Progenitor cell of endocrine pancreas (in vitro differentiated cells): ENCODE measurements at places on chromosomes 11 and 22.

DNA sequence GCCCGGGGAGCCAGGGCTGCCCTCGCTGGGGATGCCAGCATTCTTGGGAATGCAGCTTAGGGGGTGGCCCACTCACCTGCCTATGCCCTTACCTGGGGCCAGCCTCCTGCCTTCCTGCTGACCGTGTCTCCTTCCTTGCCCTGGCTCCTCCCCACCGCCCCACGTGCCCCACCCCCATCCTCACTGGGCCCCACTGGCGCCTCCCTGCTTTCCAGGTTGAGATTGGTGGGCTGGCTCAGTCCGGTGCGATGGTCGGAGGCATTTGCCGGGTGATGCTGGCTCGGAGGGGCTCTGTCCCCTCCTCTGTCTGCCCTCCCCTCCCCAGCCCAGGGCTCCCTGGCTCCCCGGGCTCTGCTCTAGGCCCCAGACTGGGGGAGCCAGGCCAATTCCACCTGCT lies 34.1 kb upstream of the GRAMD4 start:
- DNase-seq: no peak

DNA sequence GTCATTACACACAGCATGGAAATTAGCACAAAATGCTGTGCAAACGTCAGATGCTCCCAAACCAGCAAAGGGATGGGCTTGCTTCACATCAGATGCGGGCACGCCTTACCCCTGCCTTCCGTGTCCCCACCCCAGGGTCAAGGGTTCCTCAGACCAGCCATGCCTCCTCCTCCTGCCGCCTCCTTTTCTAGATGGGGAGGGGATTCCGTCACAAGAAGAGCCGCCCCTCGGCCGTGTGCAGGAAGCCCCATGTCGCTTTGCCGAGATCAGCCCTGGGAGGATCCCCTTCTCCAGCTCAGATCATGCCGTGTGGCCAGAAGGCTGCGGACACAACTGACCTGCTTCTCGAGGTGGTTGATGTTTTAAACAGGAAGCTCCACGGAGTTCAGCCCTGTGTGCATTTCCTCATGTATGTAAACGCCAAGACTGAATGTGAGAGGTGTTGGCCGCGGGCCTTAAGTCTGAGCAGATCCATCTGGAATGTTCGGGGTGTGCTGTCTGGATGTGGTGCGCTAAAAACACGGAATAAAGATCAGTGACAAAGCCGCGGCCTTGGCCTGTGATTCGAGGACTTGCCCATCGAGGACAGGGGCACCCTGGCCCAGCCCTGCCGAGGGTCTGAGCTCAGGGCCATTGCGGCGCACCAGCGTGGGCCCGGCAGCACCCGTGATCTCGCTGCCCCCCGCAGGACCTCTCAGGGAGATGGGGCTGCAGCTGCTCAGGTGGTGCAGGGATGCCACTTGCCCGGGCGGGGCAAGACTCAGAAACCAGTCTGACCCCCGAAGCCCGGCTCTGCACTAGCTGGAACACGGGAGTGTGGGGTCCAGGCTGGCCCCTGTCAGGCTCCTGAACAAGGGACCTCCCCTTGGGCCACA lies 412.9 kb downstream of the TBC1D22A start:
- DNase-seq: no peak

DNA sequence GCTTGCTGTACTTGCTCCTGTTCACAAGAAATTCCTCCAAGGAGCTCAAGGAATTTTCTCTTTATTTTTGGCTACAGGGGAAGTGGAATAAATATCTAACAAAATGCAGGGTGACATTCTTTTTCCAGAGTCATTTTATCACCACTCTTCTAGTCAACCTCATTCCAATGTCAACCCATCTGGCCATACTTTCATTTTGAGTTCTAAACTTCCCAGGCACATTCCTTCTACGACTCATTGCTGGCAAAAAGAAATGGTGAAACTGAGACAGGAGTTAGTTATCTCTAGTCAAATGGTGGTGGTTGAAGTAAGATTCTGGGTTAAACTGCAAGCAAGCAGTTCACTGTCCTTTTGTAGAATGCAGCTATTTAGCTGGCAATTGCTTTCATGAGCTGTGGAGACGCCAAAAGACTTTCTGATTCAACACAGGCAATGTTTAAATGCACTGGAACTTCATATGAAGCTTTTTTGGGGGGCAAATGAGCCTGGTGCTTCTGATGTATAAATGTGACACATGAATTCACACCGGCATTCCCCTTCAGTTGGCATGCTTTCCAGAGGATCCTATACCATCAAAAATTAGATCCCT lies 304.6 kb downstream of the CADM1 start:
- no peak for DNase-seq

- no peak for DNase-seq
These were observed 83.9 kb upstream of the SNX19 start for GRCh38 chr11:130999992-131000770.

DNA sequence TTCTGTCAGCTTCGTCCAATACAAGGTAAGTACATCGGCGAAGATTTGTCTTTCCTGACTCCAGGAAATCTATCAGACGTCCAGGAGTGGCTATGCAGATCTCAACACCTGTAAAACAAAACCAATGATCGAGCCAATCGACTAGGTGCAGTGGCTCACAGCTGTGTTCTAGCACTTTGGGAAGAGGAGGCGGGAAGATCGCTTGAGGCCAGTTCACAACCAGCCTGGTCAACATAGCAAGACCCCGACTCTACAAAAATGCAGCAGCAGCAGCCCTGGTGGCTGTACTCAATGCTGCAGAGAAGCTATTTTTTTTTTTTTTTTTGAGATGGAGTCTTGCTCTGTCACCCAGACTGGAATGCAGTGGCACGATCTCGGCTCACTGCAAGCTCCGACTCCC lies 11.2 kb downstream of the DDX17 start:
- DNase-seq: no peak

DNA sequence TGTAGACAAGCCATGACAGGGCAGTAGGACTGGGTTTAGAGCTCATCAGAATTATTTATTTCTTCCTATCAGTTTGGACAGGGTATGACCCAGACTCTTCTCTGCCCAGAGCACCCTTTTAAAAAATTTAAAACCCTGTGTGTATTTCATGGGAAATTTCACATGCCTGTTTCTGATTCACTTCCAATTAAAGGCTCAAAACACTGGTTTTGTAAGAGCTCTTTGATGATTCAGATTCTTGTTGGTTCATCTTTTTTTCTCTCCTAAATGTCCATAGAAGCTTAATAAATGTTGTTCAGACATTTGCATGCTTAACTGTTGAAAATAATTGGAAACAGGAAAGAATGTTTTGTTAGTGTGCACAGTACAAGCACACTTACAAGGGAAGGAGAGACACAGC lies 13.8 kb downstream of the FLI1 start:
- DNase-seq: no peak

DNA sequence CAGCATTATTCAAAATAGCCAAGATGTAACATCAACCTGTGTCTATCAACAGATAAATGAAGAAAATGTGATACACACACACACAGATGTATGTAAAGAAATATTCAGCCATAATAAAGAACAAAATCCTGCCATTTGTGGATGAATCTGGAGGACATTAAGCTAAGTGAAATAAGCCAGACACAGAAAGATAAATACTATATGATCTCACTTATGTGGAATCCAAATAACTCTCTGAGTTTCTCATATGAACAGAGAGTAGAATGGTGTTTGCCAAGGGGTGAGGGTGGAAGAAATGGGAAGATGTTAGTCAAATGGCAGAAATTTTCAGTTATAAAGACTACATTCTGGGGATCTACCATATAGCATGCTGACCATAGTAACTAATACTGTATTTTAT lies 224.2 kb downstream of the GUCY1A2 start:
- no peak for DNase-seq

DNA sequence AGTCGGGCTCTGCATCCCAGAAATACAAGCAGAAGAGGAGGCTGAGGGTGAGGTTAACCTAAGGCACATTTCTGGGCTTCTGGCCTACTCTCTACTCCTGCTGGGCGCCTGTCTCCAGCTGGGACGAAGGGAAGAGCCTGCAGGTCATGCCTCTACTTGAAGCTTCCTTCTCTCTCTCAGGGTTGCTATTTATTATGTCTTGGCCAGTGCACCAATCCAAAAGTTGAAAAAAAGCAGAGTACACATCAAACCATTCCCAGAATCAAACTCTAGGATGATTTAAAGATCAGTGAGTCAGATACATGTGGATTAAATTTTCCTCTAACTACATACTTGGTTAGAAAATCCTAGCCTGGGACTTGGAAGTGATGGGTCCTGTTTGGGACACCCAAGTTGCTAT lies 60.2 kb upstream of the CDON start:
- DNase-seq: no peak

DNA sequence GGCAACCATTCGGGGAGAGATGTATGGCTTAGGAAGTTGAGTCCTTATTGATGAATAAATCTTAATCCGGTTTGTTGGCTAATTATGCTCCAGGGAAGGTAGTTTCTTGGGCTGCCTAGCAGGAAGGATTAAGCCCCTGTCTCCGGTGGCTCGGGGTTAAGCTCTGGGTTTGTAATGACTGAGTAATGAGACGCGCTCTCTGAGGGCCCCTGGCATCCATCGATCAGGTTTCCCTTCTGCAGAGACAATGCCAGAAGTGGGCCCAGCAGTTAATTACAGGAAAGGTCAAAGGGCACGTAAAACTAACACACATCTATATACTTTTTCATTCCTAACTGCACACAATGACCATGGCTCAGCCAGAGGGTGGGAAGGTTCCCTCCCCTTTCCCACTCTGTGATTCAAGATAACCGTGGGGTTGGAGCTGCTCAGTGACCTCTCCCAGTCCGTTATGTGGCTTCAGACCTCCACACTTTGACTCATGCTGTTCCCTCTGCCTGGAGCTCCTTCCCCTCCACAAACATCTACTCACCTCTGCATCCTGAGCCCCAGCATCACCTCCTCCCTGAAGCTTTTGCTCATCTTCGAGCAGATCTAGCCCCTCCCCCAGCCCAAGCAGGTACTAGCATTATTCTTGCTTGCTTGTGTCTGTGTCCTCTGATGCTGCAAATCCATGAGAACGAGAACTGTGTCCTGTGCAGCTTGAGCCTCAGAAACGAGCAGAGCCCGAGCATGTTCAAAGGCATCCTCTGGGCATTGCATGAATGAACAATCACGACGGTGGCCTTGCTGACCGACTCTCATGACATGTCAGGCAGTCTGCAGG lies 16.6 kb downstream of the SCUBE1 start:
- DNase-seq: no peak

- DNase-seq: no peak
These were observed 37.2 kb upstream of the ETS1 start for GRCh38 chr11:128624269-128625175.

DNA sequence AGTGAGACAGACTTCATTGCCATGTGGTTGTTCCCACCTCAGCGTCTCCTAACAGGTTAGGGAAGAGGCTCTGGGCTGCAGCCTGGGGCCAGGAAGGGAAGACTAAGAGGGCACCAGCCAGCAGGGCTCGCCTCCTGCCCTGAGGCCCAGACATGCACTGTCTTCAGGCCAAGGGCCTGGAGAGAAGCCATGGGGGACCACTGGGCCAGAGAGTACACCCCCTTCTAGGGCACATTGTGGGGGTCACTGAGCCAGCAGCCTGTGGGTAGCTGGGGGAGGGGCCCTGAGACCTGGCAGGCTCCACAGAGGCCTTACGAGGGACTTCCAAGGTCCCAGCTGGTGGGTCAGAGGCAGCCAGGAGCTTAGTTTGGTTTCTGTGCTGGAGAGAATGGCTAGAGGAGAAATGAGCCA lies 25.0 kb upstream of the MYRF start:
- DNase-seq: no peak

DNA sequence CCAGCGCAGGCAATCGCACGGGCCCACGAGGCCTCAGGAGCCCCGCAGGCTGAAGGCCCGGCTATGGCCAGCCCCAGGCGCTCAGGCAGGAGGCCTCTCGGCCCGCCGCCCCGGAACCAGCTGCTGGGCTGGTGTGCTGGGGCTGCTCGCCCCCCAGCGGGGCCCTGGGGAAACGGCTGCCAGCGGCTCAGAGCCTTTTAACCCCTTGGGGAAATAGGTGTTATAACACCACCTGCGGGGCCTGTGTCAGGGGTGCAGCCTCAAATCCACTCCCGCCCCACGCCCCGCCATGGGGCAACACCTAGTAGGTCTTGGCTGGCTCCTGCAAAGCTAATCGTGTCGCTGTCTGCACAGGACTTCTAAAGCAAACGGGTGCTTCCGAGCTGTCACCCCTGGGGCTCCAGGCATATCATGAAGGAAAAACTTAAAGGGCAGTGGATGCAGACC lies 237.4 kb downstream of the TTC28 start:
- peak; percentile 75 for DNase-seq

DNA sequence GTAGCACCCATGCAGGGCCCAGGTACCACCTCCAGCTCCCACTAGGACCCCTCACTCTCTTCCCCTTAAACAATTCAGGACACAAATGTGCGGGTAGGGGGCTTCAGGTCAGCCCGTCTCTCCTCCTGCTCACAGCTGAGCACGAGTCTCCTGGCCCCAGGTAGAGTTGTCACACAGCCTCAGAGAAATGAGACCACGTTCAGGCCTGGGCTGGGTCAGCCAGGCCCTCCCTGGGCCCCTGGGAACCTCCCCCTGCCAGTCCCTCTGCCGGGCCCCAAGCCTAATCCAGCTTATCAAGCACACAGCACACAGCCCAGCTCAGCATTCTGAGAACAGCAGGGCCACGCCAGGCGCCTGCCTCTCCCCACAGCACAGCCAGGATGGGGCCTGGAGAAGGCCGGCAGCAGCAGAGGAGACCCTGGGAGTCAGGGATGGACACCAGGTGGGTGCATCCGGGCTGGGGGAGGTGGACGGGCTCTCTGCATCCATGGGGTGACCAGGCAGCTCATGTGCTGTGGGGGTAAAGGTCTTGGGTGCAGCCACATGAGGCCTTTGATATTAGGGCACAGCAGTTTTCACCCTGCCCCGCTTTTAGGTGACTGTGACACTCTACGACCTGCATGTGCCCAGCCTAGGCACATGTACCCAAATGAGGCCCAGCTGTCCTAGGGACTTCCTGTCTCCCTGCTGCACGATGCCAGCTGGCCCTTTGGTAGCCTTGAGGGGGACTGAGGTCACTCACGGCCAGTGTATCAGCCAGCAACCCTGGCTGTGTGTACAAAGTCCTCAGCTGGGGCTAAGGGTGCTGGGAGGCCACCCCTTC lies 87.0 kb downstream of the MORC2 start:
- DNase-seq: peak; percentile 37

DNA sequence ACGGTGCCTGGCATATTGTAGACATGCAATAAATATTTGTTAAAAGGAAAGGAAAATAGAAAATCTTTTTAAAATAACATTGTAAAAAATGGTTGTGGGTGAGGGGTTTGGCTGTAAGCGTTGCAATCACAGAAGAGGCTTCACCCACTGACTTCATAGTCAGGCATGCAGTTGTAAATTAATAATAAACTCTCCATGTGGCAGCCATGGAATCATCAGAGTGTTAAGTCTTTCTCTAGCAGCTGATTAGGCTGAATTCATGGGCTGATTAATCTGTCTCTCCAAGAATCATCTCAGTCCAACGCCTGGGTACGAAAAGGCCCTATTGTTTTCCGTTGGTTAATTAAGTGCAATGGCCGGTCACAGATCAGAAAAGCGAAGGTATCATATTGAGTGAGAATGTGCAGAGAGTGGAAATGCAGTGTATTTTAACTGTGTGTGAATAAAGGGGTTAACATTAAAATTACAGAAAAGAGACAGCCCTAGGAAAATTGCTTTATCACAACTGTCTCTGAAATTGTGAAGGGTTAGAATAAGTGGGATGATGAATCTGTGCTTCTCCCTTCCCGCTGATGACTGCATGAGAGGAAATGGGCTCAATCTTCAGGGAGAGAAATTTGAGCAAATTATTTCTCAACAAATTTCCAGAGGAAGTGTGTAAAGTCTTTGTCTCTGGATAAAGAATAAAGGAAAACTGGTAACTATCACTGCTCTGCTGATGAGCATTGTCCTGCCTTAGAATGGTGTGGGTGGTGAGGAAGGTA lies 269.0 kb downstream of the FAM76B start:
- no peak for DNase-seq
